T-helper 17 cell (primary cell): ENCODE measurements at places on chromosomes 1 and 21.

- no peak for DNase-seq
Measured at GRCh38 chr1:150159550-150159949, 9.8 kb downstream of the PLEKHO1 start.

- no peak for DNase-seq
Measured at GRCh38 chr1:198937231-198938031, 298.6 kb downstream of the PTPRC start.

GRCh38 chr1:220879509-220880361 lies 492 bp downstream of the HLX start:
- DNase-seq: no peak

DNA sequence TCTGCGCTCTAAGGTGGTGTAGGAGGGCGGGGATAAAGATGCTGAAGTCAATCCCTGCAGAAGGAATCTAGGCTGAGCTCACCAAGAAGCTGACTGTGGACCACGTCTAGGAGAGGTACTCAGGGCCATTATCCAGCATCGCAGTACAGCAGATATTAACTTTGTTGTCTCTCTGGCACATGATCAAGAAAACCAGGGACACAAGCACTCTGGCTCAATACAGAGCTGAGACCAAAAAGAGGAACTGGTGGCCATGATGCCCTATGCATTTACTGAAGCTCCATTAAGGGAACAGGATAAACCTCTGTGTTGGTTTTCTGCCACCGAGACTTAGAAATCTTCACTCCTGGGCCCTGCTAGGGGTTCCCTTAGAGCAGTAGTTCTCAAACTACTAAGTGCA lies 38.0 kb upstream of the ANGPTL7 start:
- DNase-seq: no peak

DNA sequence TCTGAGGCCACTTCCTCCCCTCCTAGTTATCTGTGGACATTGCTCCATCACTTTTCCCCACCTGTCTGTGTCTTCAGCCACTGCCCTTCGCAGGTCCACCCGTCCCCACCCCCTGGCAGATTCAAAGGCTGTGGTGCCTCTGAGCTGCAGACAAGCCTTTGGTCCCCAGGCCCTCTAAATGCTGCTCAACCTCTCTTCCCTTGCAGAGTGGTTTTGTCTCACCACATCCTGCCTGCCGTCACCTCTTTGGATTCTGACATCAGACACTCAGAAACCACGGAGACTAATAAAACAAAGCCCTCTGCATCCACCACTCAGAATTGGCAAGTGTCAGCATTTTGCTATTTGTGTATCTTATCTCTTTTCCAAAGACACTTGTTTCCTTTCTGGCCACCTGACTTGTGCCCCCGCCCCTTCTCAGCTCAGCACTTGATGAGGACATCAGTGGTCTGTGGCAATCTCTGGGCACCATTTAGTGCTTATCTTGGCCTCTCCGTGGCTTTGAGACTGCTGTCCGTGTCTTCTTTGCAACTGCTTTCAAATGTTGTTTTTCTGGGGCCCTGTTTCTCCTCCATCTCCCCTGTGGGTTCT lies 7.7 kb downstream of the CNIH3 start:
- DNase-seq: peak; percentile 31

GRCh38 chr1:213110349-213111300 lies 59.6 kb downstream of the RPS6KC1 start:
- DNase-seq: no peak

GRCh38 chr1:168312718-168313604 lies 32.3 kb downstream of the TBX19 start:
- DNase-seq: no peak

DNA sequence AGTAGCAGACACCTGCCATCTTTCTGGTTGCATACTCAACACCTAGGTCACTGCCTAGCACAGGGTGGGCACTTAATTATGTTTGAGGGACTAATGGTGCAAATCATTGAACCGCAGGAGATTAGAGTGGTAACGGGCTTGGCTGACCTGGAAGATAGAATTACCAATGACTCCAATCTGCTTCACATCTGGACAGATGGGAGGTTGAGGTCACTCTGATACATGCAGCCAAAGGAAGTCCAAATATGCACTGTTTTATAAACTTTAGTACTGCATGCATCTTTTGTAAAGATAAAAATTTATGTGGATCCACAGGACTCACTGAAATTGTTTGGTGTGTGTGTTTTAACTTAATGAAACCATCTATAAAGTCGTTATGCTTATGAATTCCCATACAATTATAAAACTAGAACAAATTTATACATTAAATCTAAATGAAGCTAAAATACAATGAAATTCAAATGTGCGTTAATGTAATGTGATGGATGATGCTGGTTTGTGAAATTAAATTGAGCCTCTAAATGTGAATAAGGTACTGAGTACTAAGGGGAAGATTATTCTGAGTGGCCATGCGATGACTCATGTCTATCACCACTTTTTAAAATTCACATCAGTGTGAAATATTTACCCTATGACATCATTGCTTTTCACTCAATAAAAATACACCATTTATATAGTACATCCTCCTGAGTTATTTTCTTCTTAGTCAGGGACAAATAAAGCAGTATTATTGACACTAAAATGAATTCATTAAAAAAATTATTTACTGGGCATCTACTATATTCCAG lies 224.7 kb upstream of the FAM78B start:
- DNase-seq: no peak

GRCh38 chr1:41497056-41497440 lies 12.6 kb upstream of the EDN2 start:
- no peak for DNase-seq

GRCh38 chr1:154862907-154863306 lies 7.2 kb downstream of the KCNN3 start:
- no peak for DNase-seq

- DNase-seq: no peak
Measured at GRCh38 chr1:91552596-91552995, 51.9 kb downstream of the CDC7 start.

DNA sequence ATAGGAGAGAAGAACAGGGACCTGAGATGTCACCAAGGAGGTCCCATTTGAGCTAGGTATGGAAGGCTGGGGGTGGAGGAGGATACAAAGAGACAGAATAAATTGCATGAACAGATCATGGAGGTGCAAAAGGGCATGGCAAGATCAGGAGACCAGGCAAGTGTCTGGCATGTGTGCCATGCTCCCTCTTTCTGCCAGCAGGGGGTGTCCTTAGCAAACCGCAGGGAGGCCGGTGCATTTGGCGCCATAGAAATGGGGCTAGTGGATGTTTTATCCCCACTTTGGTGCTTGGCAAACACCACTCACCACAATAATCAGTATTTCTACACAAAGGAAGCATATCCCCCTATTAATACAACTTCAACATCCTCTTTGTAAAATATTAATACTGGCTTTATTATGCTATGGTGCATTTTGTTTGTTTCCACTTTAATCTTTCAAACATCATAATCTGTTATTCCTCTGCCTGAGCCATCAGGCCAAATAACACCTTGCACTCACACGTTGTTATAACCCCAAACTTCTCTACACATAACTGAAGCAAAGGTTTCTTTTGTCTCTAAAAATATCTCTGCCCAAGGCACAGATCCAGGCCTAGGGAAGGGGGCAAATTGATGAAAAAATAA lies 25.9 kb downstream of the S100A6 start:
- peak; percentile 36 for DNase-seq

- DNase-seq: no peak
Measured at GRCh38 chr1:55997536-55997935, 581.8 kb downstream of the PLPP3 start.

DNA sequence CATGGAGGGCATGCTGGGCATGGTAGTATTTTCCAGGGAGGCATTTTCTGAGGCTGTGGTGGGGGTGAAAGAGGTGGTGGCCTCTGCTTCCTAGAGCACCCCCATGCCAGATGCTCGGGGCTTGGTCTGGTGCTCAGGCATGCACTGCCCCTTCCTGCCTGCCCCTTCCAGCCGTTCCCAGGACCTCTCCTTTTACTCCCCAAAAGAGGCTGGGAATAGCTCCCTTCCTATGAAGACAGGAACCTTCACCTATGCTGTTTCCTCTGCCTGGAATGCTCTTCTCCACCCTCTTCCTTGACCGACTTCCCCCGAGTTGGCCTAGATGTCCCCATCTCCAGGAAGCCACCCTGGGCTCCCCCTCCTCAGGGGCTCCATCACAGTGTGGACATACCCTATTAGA lies 9.1 kb downstream of the EDN2 start:
- no peak for DNase-seq

DNA sequence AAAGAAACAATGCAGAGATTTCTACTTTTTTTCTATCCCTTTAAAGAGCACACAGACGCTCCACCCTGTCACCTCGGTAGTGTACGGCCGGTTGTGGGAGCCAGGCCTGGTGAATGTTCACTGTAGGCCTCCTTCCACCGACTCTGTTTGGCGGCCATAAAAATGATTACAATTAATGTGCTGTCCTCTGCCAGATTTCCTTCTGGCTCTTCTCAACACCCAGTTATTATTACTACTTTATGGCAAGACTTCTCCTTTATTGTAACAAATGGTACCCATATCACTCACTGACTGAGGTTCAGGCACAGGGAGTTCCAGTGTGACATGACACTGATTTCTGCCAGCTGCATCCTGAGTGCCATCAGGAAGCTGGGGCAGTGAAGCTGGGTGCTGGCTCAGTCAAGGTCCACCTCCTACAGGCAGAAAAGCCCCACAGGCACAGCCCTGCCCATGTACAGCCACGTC lies 37.4 kb downstream of the GPR161 start:
- DNase-seq: no peak

GRCh38 chr1:5485436-5485835 lies 506.8 kb downstream of the NPHP4 start:
- DNase-seq: no peak

DNA sequence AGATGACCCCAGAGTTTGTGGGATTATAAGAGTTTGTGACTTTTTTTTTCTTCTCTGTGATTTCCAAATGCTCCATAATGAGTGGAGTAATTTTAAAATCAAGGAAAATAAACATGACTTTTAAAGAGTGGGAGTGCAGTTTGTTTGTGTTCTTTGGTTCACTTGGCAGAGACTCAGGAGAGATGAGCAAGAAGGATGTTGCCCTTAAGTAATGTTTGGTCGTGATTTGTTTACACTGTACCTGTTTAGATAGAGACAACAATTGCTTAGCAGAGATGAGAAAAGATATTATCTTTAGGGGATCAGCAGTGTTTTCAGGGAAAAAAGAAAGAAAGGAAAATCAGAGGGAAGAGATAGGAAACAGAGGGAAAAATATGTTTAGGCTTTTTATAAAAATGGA lies 170.8 kb downstream of the ADSS2 start:
- no peak for DNase-seq

GRCh38 chr1:211900441-211900840 lies 69.9 kb upstream of the LPGAT1 start:
- no peak for DNase-seq

- no peak for DNase-seq
Measured at GRCh38 chr1:219820551-219820950, 107.8 kb downstream of the SLC30A10 start.
